ENCODE measurements at places on chromosomes 2 and 18.

GRCh38 chr2:189858291-189858690 is 74.0 kb downstream of the PMS1 start:
- no peak for DNase-seq

DNA sequence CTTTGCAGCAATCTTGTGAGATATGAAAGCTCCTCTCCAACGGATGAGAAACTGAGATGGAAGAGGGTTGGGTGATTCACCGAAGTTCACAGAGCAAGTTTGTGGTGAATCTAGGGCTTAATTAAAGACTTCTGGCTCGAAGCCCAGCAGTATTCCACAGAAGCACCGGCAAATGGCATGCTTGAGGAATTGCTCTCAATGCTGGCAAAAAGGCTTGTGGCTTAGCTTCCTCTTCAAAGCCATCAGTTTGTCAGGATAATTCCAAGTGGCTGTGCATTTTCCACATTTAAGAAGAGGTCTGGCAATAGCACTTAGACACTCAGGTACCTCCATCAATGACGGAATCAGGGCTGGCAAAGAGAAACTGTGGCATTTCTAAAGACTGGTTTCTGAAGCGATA is 98.7 kb upstream of the SLC66A3 start:
- DNase-seq: peak; percentile 42

DNA sequence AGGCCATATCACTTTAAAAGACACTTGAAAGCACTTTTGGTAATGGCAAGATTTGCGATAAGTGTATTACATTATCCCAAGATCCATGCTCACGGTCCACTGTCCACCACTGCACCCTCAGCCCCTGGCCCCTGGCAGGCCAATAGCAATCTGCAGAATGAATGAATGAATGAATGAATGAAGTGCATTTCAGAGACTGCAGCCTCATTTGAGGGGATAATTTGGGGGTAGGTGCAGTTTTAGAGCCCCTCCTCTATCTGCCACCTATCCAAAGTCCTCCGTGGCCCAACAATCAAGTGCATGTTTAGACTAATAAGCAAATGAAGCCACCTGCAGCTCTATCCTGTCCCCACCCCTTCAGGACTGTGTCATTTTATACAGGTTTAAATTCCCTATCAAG is 1.3 kb upstream of the RBM44 start:
- no peak for DNase-seq

- no peak for DNase-seq
These were observed 30.1 kb downstream of the FHOD3 start for GRCh38 chr18:36327352-36328316.

GRCh38 chr2:46489423-46490174 is 10.2 kb downstream of the TMEM247 start:
- peak; percentile 55 for DNase-seq

DNA sequence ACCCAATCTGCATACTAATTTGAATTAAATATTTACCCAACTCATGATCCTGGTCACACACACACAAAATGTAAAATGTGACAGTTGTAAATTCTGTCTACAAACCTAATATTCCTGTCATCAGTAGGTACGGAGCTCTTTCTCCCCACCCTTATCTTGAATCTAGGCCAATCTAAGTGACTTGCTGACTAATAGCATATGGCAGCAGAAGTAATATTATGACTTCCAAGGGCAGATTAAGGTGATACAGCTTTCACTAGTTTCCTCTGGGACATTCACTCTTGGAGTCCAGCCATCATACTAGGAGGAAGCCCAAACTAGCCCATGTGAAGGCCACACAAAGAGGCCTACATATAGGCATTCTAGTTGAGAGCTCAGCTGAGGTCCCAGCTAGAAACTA is 89.4 kb downstream of the TMEM131 start:
- no peak for DNase-seq
